Left hindlimb (tissue), 1 donor: ENCODE measurements at places on chromosomes 7 and 10.

GRCh38 chr10:60149003-60149402 lies 240.7 kb downstream of the ANK3 start:
- no peak for DNase-seq

GRCh38 chr10:132679640-132680039 lies 106.3 kb downstream of the NKX6-2 start:
- DNase-seq, result no peak

- no peak for DNase-seq
Measured at GRCh38 chr10:72502581-72502980, 123.3 kb downstream of the MICU1 start.

- no peak for DNase-seq
Measured at GRCh38 chr7:115782696-115783490, 247.7 kb downstream of the TFEC start.

DNA sequence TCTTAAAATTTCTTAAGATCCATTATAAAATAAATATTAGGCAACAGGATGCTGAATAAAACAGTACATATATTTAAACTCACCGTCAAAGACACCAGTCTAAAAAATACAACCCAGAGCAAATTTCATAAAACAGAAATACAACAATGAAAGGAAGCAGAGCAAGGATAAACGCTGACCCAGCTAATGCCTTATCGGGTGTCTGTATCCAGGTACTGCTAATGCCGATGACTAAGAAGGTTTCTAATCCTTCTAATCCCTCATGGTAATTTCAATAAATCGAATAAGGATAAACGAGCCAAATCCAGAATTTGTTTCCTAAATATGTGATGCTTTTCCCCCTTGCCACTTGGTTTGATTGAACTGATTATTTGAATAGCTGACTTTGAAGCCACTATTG lies 1.7 kb downstream of the HYCC1 start:
- DNase-seq, result no peak

DNA sequence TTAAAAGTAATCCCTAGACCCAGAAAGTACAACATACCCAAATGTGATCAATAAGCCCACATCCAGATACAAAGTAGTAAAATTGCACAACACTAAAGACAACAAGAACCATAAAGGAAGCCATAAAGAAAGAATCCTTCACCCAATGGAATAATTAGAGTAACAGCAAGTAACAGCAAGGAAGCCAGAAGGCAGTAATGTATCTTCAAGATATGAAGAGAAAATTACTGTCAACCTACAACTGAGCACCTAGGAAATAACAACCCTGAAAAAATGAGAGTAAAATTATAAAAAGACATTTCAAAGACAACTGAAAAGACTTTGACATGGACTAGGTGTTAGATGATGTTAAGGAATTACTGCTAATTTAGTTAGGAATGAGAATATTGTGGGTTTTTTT lies 60.5 kb downstream of the CNOT4 start:
- DNase-seq, result no peak

DNA sequence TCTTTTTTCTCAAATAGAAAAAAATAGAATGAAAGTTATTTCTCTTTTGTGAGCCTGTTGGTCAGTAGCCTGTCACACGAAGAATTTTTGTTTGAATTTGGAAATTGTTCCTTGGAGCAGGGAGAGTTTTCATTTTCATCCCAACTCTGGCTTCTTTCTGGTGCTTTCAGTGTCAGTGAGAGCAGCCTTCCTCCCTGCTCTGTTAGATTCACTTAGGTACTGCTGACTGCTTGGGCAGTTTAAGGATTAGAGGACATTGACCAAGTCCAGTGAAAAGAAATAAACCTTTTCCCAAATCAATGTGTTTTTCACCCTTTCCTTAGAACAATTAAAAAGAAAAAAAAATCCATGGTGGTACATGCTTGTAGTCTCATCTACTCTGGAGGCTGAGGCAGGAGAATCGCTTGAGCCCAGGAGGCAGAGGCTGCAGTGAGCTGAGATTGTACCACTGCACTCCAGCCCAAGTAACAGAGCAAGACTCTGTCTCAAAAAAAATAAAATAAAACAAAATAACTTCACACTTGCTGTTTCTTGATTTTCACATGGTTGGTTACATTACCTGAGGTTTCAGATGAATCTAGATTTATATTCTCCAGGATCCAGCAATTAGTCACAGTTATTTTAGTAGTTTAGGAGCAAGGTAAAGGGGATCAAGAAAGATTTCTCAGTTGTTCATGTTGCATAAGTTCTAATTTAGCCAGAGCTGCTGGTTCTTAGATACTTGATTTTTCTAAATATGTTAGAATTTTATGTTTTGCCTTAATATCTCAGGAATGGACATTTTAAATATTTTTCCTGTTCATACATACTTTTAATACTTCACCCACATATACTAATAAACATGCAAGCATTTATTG lies 63.1 kb downstream of the ZNRF2 start:
- DNase-seq, result no peak

DNA sequence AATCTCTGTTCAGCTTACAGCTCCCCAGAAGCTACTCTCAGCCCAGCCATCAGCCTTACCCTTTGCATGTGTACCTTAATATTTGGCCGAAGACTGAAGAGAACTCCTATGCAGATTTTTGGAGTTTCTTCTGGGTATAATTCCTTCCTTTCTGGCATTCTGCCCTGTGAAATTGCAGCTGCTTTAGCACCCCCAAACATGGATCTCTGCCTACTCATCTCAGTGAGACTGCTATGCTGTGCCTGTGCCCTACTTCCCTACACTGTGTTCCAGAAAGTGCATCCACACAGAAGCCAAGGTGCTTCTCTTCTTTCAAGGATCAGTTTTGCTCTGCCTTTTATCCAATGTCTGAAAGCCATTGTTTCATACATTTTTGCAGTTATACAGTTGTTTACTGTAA lies 81.6 kb downstream of the NPY start:
- no peak for DNase-seq

DNA sequence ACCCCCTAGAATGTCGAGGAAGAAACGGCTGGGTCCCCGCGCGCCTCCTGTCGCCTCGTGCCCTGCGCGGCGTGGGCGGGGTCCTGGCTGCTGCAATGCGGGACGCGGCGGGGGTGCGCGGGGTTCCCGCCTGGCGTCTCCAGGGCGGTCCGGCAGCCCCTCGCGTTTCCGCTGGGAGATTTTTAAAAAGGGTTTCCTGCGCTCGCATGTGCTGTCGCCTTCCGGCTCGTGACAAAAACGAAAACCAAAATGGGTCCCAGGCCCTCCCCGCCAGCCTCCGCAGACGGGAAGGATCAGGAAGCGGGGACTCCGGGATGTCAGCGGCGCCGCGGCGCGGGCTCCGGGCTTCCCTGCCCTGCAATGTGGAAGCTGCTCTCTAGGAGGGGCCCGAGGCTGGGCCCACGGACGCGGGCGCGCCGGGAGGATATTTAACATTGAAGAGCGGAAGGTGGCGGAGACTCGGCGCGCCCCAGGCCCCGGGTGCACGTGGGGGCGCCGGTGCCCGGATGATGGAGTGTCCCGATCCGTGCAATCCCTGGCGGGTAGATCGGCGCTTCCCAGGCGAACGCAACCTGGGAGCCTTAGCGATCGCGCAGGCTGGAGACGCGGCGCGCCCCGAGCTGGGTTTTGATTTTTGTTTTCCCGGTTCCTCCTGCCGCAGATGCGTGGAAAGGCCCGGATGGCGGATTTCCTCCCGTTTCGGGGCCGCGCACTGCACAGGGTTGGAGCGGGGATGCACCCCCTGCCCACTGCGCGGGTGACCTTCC lies 1.0 kb downstream of the PFKP start:
- DNase-seq, result peak; percentile 71

GRCh38 chr10:13095929-13096328 lies 4.0 kb upstream of the OPTN start:
- no peak for DNase-seq

DNA sequence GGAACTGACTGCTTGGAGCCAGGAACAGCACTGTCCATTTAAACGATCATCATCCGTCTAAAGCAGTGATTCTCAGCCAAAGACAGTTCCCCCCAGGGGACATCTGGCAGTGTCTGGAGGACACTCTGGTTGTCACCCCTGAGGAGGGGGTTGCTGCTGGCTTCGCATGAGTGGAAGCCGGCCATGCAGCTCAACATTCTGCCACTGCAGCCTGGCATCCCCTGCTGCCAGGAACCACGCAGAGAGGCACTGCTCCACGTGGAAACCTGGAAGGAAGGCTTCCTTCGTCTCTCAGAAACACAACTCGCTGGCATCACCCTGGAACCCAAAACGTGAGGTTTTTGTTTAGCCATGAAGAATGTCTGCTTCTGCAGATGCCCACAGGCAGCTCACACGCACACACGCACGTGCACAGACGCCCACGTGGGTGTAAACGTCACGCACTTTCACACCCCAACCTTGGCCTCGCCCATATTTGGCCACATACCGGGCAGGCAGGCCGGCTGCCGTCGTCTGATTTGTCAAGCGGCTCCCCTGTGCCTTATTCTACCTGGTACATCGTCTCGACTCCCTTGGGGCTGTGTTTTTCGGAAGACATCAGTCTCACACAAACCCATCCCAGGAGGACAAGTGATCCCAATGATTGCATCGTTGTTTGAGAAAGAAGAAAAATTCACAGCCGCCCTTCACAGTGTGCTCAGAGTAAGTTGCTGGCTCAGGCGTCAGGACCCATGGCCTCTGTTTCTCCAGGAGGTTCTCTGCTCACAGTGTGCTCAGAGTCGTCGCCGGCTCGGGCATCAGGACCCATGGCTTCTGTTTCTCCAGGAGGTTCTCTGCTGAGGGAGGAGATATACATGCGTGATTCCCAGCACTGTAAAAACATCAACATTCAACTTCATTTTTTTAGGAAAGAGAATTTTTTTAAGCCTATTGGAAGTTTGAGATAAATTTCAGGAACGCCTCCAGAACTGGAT lies 127.2 kb upstream of the PPP2R2D start:
- DNase-seq, result no peak

- no peak for DNase-seq
Measured at GRCh38 chr10:96491303-96491702, 22.4 kb downstream of the TLL2 start.

- no peak for DNase-seq
Measured at GRCh38 chr10:88687853-88688467, 18.1 kb upstream of the LIPK start.

GRCh38 chr10:91596825-91597196 lies 36.1 kb downstream of the PPP1R3C start:
- no peak for DNase-seq

- DNase-seq, result no peak
Measured at GRCh38 chr10:133114726-133115452, 27.2 kb downstream of the ADGRA1 start.

- no peak for DNase-seq
Measured at GRCh38 chr10:62433901-62434300, 59.7 kb downstream of the ZNF365 start.

GRCh38 chr7:2175514-2175913 lies 57.2 kb downstream of the MAD1L1 start:
- DNase-seq, result peak; percentile 68

DNA sequence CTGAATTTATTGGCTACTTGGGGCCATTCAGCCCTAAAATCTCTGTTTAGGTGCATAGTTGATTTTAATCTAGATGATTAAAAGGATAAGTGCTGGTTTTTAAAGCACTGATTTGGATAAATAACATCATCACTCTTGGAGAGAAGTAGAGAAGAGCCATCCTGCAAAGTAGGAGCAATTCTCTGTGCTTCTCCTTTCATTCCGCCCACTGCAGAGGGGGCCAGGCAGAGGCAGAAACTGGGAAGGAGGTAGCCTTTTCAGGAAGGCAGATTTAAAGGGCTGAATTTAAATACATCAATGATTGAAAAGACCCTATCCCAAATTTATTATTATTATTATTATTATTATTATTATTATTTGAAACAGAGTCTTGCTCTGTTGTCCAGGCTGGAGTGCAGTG lies 14.1 kb downstream of the MAP3K8 start:
- DNase-seq, result no peak

GRCh38 chr10:71063401-71063800 lies 149.0 kb upstream of the UNC5B start:
- no peak for DNase-seq

DNA sequence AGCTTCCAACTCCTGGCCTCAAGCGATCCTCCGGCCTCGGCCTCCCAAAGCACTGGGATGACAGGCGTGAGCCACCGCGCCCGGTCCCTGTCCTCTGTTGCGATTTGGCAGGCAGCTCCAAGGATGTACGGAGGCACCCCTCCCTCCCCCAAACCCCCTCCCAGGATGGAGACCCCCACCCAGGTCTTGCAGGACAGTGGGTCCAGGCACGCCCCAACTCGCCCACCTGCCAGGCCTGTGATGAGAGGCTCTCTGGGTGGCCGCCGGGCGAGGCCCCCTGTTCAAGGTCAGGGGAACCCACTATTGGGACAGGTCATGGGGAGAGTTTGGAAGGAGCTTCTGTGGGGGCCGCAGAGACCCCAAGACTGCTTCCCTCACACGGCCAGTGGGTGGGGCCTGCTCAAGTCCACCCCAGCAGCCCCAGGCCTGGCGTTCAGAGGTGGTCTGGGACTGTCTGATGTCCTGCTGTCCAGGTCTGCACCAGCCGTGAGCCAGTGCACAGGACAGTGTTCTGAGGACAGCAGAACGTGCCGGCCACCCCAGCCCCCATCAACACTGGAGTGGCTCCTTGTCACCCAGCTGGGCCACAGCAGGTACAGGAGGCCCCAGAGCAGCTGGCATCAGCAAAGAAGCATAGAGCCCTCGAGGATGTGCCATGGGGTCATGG lies 2.5 kb downstream of the ADAP1 start:
- DNase-seq, result no peak

- DNase-seq, result no peak
Measured at GRCh38 chr10:59805014-59805413, 51.8 kb upstream of the MRLN start.

- no peak for DNase-seq
Measured at GRCh38 chr7:72403458-72404076, 8.6 kb downstream of the CALN1 start.

DNA sequence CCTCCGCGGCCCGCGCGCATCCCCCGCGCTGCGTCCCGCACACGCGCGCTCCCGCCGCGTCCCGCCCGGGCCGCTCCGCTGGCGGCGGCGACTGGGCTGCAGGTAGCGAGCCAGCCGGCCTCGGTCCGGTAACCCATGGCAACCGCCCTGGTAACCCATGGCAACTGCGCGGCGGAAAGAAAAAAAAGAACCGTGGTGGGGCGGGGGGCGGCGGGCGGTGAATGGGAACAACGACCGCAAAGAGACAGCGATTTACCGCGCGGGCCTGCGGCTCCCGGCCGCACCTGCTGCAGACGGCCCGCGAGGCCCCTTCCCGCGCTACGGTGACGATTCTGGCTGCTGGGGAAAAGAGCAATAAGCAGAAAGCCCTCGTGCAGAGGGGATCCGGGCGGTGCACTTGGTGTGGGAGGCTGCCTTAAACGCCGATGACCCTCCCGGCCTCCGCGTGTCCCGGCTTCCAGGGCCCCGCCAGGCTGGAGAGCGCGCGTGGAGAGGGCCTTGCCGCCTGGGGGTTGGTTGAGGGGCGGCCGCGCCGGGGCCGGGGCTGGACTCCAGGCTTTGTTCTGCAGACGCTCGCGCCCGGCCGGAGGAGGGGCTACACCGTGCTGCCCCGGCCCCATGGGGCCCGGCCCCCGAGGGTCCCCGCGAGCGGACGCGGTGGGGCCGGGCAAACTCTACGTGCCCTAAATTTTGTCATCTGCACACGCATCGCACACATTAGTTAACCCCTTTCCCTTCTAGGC lies 84.7 kb downstream of the SNX10 start:
- peak; percentile 61 for DNase-seq
